ENCODE measurements at places on chromosomes 1 and 21.

DNA sequence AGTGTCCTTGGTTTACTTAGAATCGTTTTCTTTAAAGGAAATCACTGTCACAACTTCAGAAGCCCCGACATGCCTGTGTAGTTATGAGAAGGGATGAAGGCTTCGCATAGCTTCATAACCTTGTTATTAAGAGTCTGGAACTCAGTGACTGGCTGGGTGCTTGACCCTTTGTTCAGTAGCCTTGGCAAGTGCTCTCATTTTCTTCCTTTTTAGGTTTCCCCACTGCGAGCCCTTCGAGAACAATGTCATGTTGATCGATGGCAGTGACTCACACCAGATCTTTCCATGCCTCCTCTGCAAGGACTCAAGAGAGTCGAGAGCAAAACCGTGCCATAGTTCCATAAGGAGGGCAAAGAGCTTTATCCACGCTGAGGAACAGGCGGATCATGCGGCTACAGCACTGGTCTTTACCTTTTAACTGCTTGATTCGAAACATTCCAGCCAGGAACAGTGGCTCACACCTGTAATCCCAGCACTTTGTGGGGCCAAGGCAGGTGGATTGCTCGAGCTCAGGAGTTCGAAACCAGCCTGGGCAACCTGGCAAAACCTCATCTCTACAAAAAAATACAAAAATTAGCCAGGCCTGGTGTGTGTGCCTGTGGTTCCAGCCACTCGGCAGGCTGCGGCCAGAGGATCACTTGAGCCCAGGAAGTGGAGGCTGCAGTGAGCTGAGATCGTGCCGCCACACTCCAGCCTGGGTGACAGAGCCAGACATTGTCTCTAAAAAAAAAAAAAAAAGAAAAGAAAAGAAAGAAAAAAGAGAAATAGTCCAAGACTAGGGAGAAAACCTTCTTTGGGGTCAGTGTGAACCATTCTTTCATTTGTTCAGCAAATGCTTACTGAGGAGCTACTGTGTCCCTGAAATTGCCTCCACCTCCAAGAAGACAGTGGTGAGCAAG lies 95.4 kb upstream of the ERRFI1 start:
- DNase-seq = no peak

DNA sequence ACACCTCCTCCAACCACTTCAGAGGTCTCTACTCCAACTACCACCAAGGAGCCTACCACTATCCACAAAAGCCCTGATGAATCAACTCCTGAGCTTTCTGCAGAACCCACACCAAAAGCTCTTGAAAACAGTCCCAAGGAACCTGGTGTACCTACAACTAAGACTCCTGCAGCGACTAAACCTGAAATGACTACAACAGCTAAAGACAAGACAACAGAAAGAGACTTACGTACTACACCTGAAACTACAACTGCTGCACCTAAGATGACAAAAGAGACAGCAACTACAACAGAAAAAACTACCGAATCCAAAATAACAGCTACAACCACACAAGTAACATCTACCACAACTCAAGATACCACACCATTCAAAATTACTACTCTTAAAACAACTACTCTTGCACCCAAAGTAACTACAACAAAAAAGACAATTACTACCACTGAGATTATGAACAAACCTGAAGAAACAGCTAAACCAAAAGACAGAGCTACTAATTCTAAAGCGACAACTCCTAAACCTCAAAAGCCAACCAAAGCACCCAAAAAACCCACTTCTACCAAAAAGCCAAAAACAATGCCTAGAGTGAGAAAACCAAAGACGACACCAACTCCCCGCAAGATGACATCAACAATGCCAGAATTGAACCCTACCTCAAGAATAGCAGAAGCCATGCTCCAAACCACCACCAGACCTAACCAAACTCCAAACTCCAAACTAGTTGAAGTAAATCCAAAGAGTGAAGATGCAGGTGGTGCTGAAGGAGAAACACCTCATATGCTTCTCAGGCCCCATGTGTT lies 66.6 kb downstream of the TPR start:
- DNase-seq = no peak

- DNase-seq = no peak
Observed at GRCh38 chr1:232422098-232422497, 207.8 kb downstream of the SIPA1L2 start.

DNA sequence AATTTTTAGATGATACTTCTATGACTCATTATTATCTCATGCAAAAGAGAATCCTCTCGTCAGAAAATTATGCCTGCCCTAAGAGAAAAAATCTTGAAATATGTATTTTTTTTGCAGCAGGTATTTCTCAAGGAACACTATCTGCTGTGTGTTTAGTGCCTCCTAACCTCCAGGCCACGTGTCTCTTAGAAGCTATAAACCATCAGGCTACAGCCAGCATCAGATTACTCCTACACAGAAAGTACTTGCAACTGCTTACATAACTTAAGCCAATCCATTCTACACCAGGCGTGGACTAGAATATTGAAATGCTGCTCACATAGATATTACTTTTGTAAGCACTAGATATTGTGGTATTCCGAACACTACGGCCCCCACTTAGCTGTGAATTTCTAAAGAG lies 933.4 kb downstream of the PLA2G4A start:
- DNase-seq = no peak

- peak; percentile 51 for DNase-seq
Observed at GRCh38 chr1:184974056-184974836, at the start of gene NIBAN1. TSS of gene NIBAN1 (minus strand) at chr1:184974508. CDS start at chr1:184974356, 152 bp downstream.

GRCh38 chr1:70509996-70510876 lies 99.2 kb downstream of the CTH start:
- peak; percentile 11 for DNase-seq
